Stimulated activated CD4-positive, alpha-beta T cell treated with anti-CD3 and anti-CD28 coated beads, Interleukin-4, amount 100 ng/mL, for 1 hour (primary cell): ENCODE measurements at places on chromosomes 13 and 19.

- no peak for DNase-seq
These were observed 17.8 kb downstream of the NFILZ start for GRCh38 chr19:8648240-8648639.

- DNase-seq: peak; percentile 97
These were observed at the start of gene ZNF506 for GRCh38 chr19:19821366-19821951. ZNF506 (minus strand) TSS chr19:19821750; CDS start chr19:19821603, 147 bp downstream.

DNA sequence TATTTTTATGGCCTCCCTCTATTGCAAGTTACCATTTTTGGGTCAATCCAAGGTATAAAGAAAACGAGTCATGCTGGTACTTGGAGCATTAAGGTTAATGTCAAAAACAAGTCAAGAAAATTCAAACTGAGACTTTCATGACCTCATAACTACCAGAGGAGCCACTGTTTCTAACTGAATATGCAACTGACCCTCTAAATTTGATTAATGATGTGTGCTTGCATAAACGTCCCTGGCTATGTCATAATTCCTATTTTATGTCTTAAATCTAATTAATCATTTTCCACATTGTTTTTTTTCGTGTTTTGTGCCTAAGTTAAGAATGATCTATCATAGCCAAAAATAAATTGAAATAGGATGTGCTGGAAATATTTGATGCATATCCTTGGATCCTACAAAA, 396.7 kb upstream of the GPC6 start:
- no peak for DNase-seq

GRCh38 chr19:7393939-7394730, 45.4 kb downstream of the ARHGEF18 start:
- DNase-seq: no peak

GRCh38 chr19:12126707-12127106, 13.4 kb downstream of the ZNF20 start:
- DNase-seq: no peak

- DNase-seq: no peak
These were observed 646.1 kb upstream of the PCDH20 start for GRCh38 chr13:62061751-62062150.

- DNase-seq: no peak
These were observed 474.5 kb upstream of the NBEA start for GRCh38 chr13:34467450-34468083.

GRCh38 chr19:58328999-58329398, 2.2 kb downstream of the ZSCAN22 start:
- no peak for DNase-seq

DNA sequence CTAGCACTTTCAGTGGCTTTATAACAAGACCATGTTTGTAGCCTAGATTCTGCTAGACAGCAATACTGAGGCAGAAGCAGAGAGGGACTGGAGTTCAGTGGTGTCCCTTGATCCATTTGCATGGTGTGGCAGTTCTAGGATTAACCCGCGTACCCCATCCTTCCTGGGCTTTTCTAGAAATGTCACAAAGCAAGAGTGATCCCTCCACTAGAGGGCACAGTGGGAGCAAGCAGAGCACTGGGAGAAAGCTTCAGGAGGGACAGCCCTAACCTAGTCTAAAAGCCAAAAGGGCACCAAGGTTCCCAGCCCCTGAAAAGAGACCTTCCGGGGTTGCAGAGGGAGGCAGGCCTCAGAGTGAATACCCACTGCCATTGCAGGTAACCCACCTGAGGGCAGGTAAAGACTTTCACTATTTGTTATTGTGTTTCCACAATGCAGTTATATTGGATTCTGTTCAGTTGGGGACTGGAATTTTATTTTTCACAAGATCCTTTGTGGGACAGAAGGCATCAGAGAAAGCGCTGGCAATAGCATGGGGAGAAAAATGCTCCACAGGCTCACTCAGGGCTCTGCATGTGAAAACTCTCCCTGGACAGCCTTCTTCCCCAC, 170.6 kb downstream of the FLT1 start:
- peak; percentile 26 for DNase-seq

GRCh38 chr19:18424122-18424889, 5.1 kb downstream of the SSBP4 start:
- no peak for DNase-seq

- no peak for DNase-seq
These were observed 15.9 kb upstream of the RNF17 start for GRCh38 chr13:24748061-24748400.

- DNase-seq: no peak
These were observed 4.6 kb downstream of the PCDH9 start for GRCh38 chr13:67225252-67226159.

DNA sequence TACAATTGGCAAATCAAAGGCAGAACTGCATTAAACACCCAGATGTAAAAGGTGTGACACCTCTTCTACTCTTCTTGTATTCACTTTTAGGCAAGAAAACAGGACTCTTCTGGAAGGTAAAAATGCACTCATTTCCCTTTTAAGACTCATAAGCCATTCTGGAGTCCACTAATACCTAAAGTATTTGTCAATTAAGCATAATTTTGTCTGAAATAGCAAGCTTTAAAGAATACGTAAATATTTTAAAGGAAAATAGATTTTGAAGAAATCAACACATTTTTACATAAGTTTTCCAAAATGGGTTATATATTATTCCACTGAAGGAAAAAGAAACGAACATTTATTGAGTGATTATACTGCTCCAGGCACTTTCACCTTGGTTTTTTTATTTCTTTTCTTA, 661.7 kb upstream of the GPC6 start:
- no peak for DNase-seq

DNA sequence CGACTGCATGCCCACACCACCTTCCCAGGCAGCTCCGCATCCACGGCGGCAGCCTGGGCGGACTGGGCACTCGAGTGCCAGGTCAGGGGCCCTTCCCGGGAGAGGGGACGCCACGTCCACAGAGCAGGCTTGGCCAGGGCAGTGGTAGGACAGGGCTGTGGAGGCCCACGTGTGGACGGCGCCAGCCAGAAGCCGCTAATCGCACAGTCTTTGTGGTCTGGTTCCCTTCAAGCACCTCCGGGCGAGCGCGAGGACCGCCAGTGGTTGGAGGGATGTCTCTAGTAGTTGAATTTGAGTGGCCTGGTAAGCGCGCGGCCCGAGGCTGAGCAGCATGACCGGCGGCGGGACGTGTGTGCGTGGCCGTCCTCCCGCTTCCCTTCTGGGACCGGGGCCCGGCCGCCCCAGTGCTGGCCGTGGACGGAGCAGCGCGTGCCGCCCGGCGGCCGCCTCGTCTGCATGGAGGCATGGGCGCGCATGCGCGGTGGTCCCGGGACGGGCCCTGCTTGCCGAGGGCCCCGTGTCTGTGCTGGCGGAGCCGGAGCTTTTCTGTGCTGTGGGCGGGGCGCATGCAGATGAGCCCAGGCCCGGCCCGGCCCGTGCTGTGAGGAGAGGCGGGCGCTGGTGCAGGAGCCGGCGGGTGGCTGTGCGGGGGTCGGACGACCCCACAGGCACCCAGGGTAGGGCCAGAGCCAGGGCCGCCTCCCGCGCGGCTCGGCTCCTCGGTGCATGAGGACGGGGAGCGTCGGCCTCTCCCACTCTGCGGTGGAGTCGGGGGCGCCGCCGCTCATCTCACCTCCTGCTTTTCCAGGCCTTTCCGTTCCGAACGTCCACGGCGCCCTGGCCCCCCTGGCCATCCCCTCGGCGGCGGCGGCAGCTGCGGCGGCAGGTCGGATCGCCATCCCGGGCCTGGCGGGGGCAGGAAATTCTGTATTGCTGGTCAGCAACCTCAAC, 8.6 kb downstream of the PTBP1 start:
- DNase-seq: no peak

DNA sequence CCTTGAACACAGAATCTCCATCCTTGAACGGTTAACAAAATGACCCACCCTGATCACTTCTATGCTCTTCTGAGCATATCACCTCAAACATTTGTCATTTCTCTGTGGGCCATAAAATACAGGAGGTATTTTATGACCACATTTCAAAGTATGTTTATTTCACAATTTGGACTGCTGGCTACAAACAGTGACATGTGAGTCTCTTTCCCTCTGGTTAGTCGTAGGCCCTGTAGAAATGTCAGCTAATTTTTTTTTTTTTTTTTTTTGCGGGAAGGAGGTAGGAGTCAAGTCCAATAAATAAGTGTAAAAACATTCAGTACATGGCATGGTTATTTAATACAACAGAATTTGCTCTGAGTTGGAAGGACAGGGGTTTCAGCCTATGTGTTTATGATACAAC, 70.7 kb downstream of the FOXO1 start:
- no peak for DNase-seq

- no peak for DNase-seq
These were observed 30.8 kb downstream of the FAM124A start for GRCh38 chr13:51252954-51253532.

DNA sequence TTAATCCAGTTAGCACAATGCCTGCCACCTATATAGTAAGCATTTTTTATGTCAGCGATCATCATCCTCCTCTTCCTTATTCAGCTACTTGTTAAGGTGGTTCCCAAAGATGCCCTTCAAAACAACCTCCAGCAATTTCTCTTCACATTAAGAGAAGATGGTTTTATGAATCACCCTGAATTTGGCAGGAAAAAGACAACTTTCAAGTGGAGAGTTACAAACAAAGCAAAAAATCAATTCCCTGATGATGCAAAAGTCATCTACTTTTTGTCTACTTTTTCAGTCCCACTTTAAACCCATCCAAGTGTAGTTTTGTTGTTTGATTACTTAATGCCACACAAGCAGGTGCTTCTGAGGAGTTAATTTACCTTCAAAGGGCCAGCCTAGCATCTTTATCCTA, 139.1 kb upstream of the SERP2 start:
- DNase-seq: no peak

- DNase-seq: no peak
These were observed 1.1 kb downstream of the GALP start for GRCh38 chr19:56176881-56177280.

DNA sequence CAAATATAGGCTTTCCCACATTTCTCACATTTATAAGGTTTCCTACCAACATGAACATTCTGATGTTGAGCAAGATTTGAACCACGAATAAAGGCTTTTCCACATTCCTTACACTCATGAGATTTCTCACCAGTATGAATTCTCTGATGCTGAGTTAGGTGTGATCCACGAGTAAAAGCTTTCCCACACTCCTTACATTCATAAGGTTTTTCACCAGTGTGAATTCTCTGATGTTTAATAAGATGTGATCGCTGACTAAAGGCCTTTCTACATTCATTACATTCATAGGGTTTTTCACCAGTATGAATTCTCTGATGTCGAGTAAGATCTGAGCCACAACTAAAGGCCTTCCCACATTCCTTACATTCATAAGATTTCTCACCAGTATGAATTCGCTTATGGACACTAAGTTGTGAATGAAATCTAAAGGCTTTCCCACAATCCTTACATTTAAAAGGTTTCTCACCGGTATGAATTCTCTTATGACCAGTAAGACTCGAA, 19.0 kb downstream of the ZNF790 start:
- DNase-seq: no peak

GRCh38 chr13:80237646-80238045, 103.3 kb downstream of the SPRY2 start:
- DNase-seq: no peak

GRCh38 chr13:42625611-42626010, 51.7 kb downstream of the TNFSF11 start:
- DNase-seq: no peak

GRCh38 chr13:27406178-27406939, 18.1 kb upstream of the GTF3A start:
- DNase-seq: no peak

GRCh38 chr19:5828661-5829566, 10.6 kb downstream of the FUT6 start:
- peak; percentile 43 for DNase-seq

- no peak for DNase-seq
These were observed 110.9 kb downstream of the KL start for GRCh38 chr13:33127009-33127551.

DNA sequence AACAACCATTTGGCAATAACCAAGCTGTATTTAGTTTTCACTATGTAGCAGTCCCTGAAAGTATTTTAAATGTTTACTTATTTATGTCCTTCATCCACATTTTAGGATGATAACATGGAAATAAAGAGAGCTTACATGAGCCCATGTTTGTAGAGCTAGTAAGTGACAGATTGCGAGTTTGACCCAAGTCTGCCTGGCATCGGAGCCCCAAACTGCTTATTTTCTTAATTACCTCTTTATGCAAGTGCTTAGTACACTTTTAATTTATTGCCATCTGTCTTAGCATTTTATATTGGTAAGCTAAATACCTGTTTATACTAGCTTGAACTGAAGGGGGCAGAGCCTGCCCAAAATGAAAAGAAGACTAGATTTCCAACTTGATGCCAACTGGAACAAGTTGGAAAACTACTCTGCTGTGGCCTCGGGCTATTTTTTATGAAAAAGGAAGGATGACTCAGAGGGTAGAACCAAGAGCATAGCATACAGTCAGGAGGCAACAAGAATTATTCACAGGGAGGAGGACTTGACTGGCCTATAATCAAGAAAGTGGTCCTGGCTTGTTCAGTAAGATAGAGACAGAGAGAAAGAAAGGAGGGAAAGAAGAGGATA, 150.2 kb downstream of the NDFIP2 start:
- no peak for DNase-seq

GRCh38 chr19:1699386-1699785, 47.0 kb upstream of the TCF3 start:
- no peak for DNase-seq

- no peak for DNase-seq
These were observed 33.9 kb upstream of the FLT1 start for GRCh38 chr13:28528848-28529247.

GRCh38 chr13:72698164-72698563, 29.3 kb downstream of the MZT1 start:
- no peak for DNase-seq

- DNase-seq: no peak
These were observed 38.7 kb downstream of the C13orf46 start for GRCh38 chr13:113935001-113935844.

DNA sequence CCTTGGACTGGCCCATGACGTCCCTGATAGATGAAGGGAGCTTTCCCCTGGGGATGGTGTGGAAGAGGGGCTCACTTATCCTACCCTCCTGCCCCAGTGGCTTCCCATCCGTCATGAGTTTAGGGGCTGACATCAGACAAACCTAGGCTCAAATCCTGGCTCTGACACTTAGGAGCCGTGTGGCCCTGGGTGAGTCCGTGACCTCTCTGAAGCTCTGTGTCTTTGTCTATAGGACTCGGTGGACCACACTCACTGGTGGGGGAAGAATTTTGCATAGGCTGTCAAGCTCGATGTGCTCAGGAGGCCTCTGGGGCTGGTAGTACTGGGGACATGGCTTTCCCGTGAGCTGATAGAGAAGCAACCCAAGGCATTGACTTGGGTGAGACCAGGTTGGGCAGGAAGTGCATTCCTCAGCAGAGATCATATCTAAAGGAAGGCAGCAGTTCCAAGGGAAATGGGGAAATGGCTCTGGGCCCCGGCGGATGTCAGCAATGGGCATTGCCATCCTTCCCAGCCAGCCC, 17.4 kb upstream of the AP1M2 start:
- peak; percentile 7 for DNase-seq
